ENCODE measurements at places on chromosomes 2 and 18.

- DNase-seq = no peak
Observed at GRCh38 chr2:120992791-120993555, 257.3 kb downstream of the GLI2 start.

GRCh38 chr2:218366621-218367414 lies 10.2 kb downstream of the CATIP start:
- no peak for DNase-seq

DNA sequence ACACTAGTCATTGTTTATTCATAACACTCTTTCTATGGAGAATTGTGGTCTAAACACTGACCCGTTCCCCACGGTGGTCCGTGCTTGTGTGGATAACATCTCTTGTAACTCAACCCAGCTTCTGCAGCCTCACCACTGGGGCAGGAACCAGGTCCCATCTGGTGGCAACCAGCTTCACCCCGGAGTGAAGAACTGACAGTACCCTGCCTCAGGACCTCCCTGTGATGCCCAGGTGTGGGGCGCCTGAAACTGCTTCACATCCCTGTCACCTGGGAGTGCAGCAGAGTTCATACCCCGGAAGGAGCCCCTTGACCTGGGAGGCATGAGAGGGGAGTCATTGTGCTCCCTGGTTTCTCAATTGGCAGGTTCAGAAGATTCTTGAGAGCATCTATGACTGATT lies 81.1 kb downstream of the LONRF2 start:
- DNase-seq = no peak

DNA sequence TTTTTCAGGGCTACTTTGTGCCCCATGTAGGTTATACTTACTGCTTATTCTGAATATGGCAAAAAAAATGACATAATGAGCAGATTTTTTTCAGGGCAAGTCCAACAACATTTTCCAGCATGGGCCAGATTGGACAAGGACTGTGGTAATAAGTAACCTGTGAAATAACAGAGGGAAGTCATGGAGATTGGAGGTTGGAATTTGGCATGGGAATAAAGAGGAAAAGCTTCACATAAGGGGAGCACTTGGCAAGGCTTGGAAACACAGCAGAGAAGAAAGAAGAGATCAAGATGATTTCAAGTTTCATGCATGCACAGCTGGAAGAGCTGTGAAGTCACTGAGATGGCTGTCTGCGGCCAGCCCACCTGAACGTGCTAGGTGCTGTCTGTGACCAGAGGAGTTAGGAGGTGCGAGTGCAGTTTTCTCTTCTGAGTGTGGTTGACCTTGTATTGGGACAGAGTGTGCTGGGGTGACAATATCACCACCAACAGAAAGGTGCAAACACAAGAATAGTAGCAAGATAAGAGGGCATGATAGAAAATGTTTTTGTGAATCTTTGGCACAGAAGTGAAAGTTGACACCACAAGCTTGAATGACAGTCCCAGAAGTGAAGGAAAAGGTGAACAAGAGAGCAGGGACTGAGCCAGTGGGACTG lies 71.1 kb upstream of the DSC1 start:
- DNase-seq = no peak

GRCh38 chr2:239942871-239943311 lies 82.3 kb downstream of the NDUFA10 start:
- DNase-seq = no peak

- DNase-seq = no peak
Observed at GRCh38 chr2:214395040-214395439, 15.8 kb upstream of the VWC2L start.

GRCh38 chr2:11830708-11831301 lies 84.4 kb downstream of the LPIN1 start:
- no peak for DNase-seq

- DNase-seq = no peak
Observed at GRCh38 chr2:206718296-206718695, at the start of gene DYTN. TSS of gene DYTN (minus strand) at chr2:206718396. CDS start at chr2:206718279, 117 bp downstream.

GRCh38 chr18:27165412-27165811 lies 19.7 kb downstream of the CHST9 start:
- DNase-seq = no peak

- DNase-seq = no peak
Observed at GRCh38 chr18:9722691-9723090, 14.6 kb downstream of the RAB31 start.

DNA sequence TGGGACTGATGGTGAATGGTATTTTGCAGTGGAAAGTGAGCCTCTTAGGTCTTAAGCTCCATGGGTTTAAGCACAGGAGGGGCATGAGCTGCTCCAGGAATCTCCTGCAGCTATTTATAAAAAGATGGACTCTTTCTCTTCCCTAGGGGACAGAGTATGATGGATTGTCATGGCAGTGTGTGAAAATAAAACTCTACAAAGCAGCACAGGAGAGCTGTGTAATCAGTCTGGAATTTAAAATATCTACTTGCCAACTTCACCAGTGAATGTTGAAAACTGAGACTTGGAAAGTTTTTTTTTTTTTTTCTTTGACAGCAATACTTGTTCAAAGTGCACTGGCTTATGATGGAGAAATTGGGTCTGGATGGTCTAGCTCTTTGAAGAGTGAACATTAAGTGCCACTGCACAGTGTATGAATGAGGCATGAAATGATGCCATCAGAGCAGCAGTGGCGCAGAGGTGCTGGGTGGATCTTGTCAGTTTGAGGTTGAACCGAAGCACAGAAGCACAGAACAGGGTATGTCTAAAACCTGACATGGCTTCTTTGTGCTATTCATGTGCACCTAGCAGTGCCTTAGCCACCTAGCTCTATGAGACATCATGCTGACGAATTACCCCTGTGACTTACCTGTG lies 245.4 kb downstream of the PTPRM start:
- no peak for DNase-seq

GRCh38 chr2:175004730-175004979 lies 526 bp downstream of the CHN1 start:
- no peak for DNase-seq

DNA sequence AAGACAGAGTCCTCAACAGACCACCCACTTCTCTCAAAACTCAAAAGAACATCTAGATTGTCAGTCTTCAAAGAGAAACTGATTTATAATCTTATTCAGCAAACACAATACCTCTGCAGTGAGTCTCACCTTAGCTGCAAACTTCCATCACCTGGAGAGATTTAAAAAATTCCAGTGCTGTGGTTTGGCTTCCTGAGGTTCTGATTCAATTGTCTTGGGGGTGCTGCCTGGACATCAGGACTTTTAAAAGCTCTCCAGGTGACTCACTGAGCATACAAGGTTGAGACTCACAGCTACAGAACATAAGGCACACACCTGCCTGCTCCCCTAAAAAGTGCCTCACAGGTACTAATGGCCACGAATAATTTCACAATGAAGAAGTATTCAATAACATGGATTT lies 40.3 kb downstream of the RNF152 start:
- DNase-seq = no peak

GRCh38 chr18:13559754-13560153 lies 166.6 kb downstream of the FAM210A start:
- no peak for DNase-seq

- DNase-seq = no peak
Observed at GRCh38 chr18:28972333-28972907, 795.5 kb upstream of the CDH2 start.

DNA sequence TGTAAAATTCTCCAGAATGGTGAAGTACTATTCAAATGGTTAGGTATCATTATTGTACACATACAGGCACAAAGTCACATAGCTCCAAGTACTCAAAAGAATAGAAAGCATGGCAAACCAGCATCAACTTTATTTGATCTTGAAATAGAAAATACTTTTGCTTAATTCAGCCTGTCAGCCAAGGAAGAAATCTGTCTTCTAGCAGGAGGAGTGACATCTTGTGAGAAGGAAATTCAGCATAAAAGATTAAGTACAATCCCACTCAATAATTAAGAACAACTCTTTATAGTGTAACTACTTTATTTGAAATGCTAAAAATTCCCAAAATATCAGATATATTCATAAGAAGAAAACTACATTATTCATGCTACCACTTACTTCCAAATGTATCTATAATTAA lies 15.8 kb downstream of the DNAJC27 start:
- no peak for DNase-seq

DNA sequence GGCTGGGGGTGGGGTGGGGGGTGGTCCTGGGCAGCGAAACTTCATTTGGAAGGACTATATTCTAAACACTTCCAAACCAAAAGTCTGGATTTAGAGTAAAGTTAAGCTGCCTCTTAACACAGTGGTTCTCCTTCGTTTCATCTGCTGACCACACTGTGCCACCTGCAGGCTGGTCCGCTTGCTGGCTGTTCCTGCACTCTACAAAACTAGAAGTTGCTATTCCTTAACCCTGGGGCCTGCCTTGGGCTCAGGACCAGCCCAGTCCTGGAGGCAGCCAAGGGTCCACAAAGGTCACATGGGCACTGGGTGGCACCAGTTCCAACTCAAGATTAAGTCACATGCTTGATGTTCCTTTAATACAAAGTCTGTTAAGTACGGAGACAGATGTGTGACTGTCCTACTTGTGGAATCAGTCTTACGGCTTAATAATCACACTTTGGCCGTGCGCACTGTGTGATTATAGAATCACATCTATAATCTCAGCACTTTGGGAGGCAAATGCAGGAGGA lies 195.4 kb downstream of the FAM210A start:
- peak; percentile 56 for DNase-seq

DNA sequence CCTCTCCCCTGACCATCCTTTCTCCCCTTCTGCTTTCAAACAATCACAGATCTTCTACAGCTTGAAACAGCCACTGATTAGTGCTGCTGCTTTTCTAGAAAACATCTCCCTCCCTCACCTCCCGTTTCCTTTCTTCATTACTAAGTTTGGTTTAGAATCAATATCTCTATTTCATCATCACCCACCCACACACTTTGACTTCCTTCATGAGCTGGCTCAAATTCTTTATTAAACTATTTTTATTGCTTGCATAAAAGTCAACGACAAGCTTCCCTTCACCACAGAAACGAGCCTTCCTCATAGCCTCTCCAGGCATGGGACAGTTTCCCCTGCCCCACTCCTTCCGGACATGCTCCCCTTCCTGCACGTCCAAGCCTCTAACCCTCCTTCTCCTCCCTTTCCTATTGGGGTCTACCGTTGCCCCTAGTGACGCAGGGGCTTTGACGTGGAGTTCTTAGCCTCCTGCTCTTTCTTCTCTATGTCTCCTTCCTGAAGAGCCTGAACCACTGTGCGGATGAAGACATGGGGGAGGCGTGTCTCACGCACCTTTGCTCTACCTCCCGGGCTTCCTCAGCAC lies 172.0 kb downstream of the AFF3 start:
- no peak for DNase-seq

GRCh38 chr2:176675271-176675949 lies 406.2 kb downstream of the MTX2 start:
- DNase-seq = no peak

- DNase-seq = peak; percentile 42
Observed at GRCh38 chr2:174485788-174486562, 854 bp downstream of the GPR155 start.

- no peak for DNase-seq
Observed at GRCh38 chr2:230447455-230448451, 31.8 kb downstream of the SP100 start.

GRCh38 chr2:16067866-16068551 lies 127.7 kb downstream of the MYCN start:
- DNase-seq = no peak

DNA sequence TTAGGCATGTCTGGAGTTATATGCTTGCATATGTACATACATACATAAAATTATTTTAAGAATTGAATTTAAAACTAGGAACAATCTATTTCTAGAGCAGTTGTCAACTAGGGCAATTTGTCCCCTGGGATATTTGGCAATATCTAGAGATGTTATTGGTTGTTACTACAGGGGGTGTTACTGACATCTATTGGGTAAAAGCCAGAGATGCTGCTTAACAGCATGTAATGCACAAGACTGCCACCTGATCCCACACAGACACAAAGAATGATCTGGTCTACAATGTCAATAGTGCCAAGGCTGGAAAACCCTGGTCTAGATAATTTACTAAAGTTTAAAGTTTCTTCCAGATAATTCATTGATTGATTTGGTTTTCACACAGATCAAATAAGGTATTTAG lies 185.3 kb downstream of the NYAP2 start:
- no peak for DNase-seq

DNA sequence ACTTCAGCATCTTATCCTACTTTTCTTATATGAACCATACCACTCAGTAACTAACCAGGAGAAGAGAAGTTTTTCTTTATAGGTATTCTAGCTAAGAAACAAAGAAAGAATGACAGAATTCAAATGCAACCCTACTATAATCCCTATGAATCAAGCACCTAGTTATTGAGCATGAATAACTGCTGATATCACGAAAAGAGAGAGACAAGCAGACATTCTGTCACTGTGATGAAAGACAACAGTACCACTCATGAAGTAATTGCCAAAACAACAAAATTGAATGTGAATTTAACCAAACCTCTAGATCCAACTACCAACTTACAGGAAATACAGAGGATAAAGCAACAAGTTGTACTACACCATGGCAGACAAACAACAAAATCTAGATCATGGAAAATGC lies 15.3 kb downstream of the TTC21B start:
- no peak for DNase-seq

GRCh38 chr2:183123959-183124221 lies 353 bp upstream of the NUP35 start:
- DNase-seq = no peak
